Activated CD4-positive, alpha-beta T cell treated with anti-CD3 and anti-CD28 coated beads, Interleukin-2, amount 10 ng/mL, durations not matched to agents 24 days and 14 days (primary cell): ENCODE measurements at places on chromosomes 3 and 15. TPM values are rescaled to one million over a fixed set of nuclear protein-coding genes. Genes with fewer than 3 reads are reported as not detected.

DNA sequence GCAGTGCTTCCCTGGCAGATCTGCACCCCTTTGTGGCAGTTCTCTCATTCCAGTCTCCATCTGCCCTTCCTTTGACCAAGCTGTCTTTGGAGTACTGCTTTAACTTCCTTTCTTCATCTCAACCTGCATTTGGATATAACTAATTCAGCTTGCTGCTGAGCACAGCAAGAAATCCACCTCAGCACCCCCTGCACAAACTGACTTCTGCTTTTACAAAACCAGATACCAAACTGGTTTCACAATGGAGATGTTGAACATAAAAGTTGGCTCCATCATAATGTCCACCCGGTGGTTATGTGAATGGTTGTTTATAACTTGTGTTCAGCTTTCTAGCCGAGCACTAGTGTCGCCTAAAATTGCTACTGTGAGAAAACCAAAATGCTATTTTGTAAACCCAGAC, 341.1 kb upstream of the SEMA6D start:
- DNase-seq: no peak

GRCh38 chr3:182491577-182491976, 301.7 kb upstream of the ATP11B start:
- DNase-seq: no peak

DNA sequence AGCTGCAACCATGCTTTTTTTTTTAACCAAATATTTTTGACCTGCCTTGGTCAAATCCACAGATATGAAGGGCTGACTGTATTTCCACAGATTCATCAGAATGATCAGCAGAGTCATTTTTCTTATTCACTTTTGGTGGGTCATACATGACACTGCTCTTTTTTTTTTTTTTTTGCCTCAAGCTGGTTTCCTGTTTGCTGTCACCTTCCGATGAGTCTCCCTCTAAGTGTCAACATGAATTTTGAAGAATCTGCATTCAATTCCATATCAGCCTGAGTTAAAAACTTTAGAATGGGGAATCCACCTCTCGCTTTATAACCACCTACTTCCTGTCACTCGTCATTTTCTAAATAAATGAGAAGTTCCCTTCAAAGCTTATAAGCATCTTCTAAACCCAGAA, 2.2 kb upstream of the SLC12A8 start:
- DNase-seq: peak; percentile 67

DNA sequence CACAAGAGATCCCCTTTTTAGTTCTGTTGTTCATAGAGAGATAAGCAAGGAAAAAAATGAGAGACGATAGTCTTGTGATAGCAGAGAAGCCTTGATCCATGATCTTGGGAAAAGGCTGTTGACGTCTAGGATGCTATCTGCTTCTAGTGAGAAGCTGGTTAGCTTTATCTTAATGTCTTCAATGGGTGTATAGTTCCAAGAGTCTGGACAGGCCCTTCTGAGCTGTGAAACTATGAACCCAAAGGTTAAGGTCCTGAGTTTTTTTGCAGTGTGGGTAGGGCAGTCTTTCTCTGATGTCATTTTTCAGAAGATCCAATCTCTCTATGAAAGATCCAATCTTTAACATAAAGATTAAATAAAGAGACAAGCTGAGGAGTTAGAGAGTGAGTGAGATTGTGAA, 10.5 kb upstream of the NOX5 start:
- DNase-seq: no peak

DNA sequence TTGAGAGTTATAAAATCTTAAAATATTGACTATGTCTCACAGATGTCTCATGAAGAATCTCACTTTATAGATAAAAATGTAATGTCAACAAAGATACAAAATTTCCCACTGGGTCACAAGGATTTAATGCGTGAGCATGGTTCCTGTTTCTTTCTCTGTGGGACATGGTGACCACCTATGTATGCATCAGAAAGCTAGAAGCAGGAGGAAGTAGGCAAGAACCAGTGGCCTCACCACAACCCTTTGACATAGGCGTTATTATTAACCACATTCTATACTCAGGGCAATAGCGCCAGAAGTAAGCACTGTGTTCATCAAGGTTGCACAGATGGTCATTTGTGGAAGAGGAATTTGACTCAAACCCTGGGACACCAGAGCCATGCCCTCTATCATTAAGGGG, 11.7 kb upstream of the ADAMTS17 start:
- no peak for DNase-seq

DNA sequence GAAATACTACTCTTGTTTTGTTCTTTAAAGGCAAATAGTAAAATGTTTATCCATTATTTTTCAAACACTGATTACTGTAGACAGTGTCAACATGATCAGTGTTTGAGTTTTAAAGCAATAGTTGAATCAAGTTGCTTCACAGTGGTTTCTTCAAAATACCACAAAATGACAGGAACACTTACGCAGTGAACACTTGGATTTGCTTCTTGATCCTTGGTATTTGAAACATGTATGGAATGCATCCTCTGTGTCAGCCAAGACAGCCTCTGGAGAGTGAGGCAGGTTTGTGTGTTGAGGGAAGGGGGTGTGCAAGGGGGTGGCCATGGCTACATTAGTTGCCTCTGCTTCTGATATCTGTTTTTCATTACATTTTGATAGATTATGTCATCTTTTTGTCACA, 413.0 kb downstream of the RBMS3 start:
- DNase-seq: no peak

DNA sequence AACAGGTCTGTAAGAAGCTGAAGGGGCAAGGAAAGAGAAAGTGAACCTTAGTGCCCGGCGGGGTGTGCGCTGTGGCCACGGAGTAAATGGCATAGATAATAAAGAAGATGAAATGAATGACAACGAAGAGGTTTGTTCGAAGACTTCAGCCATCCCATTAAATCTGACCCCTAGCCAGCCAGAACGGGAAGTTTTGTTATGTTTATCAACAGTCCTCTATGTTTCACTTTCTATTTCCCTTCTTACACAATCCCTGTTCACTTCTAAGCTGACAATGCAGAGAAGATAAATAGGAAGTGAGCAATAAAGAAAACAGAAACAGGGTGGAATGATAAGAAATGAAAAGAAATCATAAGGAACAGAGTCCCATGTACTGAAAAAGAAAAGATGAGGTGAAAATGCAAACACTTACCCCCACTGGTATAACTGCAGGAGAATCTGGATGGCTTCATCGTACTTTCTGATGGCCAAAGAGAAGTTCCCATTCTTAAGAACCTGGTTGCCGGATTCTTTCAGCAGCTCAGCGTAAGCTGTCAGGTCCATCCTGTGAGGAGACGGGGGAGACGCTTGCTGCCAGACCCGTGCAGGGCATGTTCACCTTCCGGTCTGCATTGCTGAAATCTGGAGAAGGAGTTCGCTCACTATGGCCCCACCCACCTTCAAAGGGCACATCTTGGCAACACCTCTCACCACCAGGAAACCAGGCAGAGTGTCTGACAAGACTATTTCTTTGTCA, 36.8 kb downstream of the TRANK1 start:
- DNase-seq: peak; percentile 88

DNA sequence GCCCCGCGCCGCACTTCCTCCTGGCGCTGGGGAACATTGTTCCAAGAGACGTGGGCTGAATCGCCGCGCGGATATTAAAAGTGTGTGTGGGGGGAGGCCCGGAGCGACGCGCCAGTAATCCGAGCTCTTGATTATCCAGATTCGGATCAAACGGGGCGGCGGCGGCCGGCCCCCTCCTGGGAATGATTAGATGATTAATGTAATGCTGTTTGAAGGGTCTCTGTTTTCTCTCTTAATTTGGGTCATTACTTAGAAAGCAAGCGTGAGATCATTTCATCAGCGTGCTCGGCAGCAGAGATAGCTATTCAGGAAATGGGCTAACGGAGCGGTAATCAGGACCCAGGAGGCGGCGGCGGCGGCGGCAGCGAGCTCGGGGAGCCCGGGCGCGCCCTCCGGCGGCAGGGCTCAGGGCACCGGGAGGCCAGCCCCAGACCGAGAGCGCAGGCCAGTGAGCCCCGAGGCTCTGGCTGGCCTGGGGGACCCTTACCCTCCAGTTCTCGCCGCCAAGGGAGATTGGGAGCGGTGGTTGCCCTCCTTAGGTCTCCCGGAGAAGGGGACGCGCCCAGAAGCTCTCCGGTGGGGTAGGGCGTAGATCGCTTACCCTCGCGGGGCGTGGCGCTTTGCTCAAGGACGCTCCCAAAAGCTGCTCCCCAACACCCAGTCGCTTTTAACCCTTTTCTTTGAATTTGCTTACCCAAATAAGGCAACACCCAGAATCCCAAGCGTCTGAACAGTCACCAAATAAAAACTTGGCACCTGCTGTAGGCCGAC, 4.5 kb downstream of the FEZF2 start:
- DNase-seq: no peak

- peak; percentile 84 for DNase-seq
Measured at GRCh38 chr3:156151824-156152428, 31.5 kb downstream of the KCNAB1 start.

DNA sequence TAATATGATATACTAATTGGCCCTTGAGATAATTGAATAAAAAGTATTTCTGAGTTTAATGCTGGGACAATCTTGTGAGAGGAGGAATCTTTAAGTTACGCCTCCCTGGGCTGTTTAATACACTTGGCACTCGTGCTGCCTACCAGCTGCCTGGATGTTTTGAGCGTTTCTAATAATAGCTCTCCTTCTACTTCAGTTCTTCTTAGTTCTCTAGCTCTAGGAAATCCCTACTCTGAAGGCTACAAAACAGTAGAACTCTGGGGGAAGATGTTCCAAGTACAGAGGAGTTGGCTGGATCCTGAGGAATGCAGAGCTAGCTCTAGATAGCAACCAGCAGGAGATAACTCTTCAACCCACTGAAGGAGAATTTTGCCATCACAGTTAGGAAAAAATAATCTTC, 3.5 kb downstream of the NAALADL2 start:
- DNase-seq: no peak

GRCh38 chr3:158420654-158421396, 150.2 kb upstream of the MLF1 start:
- no peak for DNase-seq

DNA sequence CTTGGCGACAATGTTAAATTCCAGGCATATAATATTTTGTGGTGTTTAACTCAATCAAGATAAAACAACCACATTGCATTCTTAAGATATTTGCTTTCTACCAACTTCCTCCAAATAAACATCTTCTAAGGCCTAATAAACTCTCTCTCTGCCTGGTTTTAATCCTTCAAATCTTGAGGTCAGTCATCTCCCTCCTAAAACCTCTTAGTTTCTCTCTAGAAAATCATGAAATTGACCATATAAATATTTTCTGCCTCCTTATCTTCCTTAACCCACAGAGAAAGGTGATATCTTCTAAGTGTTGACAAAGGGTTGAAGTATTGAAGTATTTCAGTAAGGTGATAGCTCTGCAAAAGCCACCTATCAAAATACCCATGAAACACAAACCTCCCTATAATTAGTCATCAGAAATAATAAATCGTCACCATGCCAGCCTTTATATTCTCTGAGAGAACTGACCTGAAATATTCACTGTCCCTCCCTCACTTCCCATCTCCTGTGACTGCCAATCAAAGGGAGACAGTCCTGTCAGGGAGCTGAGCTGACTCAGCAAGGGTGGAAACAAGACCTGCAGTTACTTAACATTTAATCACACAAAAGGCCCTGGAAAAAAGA, 1261.1 kb downstream of the ROBO1 start:
- DNase-seq: no peak

DNA sequence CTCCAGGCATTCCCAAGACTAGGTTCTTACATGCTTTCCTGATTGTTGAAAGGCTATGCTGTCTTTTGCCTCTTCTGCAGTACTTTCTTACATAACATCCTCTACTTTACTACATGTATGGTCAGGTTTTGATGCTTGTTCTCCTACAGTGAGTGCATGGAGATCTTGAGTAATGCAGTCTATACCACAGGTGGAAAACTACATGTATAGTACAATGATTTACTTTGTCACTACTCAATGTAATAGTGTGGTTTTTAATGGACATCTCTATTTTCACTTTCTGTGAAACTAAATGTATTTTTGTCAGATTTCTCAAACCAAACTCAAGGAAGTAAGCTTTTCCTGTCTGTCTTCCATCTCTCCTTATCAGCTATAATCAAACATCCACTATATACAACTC, 657.0 kb downstream of the TUSC7 start:
- no peak for DNase-seq

DNA sequence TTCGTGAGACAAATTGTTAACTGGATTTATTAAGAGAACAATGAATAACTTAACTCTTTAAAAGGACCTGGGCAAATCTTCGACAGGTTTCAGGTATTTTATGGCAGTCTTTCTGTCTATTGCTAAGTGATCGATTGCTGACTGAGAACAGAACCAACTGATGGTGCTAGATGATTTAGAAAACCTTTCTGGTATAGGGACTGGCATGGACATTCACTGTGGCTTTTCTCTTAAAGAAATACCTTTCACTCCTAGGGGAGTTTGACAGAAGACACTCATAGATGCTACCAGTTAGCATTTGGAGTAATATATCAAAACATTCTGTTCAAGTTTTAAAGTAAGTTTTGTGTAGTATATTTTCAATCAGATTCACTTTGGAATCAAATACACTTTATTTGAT, 654 bp downstream of the PPARG start:
- DNase-seq: no peak

- no peak for DNase-seq
Measured at GRCh38 chr3:185709251-185709955, 115.4 kb downstream of the IGF2BP2 start.

GRCh38 chr3:65368866-65369265, 669.9 kb downstream of the MAGI1 start:
- DNase-seq: no peak

GRCh38 chr15:81507831-81508230, 133.8 kb upstream of the TMC3 start:
- DNase-seq: no peak

DNA sequence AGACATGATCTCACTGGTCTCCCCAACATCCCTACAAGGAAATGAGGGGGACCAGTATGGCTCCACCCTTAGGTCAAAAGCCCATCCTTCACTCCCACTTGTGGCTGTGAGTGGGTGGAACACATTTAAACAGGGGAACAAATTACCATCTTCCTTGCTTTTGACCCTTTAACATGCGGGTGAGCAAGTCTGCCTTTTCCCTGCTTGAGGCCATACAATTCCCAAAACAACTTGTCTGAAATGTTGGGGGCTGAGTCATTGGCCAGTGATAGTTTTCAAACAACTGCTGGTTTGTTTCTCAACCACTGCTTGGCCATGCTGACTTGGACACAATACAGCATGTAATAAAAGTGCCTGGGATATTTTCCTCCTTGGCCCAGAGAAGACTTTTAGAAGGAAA, 39.6 kb downstream of the COL8A1 start:
- DNase-seq: no peak

DNA sequence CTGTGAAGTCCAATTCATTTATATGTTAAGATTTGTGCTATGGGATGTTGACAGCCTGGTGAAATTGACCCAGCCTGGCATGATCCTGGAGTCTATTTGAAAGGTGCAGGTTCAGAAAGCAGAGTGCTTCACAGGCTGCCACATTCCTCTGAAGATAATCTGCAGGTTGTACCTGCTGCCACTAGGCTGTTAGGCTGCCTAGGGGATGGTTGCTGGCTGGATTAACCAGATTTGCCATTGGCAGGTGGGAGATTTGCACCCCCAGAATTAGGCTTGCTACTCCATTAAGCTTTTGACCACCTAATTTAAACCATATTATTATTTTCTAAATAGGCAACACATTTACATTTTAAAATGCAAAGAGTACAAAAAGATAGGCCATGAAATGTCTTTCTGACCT, 85.8 kb upstream of the RASGRP1 start:
- no peak for DNase-seq

The THAP10 gene
- total RNA-seq: not detected in 2 replicates

The THBS1 gene
- 1.9 and 2.8 TPM in 2 replicates for total RNA-seq

The SV2B gene
- total RNA-seq: 0.05 and 0.07 TPM in 2 replicates

The PIF1 gene
- 20.9 and 22.6 TPM in 2 replicates for total RNA-seq

The B3GALNT1 gene
- total RNA-seq: 3.3 TPM in 2 replicates

The ARPIN gene
- not detected in 2 replicates for total RNA-seq

The KPNA4 gene
- 72.5 and 75.9 TPM in 2 replicates for total RNA-seq

The SPATA12 gene
- not detected in 2 replicates for total RNA-seq

The SLC35G2 gene
- total RNA-seq: 3.4 and 3.8 TPM in 2 replicates

The POPDC2 gene
- 0.63 and 0.66 TPM in 2 replicates for total RNA-seq

The EAF2 gene
- total RNA-seq: 13.7 and 14.5 TPM in 2 replicates
